ENCODE measurements at places on chromosomes 4 and X.

DNA sequence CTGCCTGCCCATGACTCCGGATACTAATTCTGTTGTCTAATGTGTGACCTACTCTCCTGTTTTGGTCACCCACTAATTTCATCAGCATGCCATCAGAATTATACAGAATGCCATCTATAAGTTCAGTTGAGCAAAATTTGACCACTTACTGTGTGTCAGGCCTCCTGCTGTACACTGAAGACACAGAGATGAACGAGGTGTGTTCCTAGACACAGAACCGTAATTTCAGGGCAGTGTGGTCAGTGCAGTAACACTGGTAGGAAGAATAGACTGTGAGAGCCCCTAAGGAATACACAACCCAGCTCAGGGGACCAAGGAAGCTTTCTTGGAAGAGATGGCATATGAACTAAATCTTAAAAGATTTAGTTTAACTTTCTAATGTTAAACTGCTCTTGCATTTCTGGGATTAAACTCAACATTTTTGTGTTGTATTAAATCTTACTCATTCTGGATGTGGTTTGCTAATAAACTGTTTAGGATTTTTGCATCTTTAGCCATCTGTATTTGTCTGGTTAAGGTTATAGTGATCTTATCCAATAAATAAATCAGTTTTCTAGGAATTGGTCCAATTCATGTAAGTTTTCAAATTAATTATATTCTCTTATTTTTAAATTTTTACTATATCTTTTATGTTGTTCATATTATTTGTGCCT is 34.3 kb downstream of the KANTR start:
- DNase-seq = no peak

DNA sequence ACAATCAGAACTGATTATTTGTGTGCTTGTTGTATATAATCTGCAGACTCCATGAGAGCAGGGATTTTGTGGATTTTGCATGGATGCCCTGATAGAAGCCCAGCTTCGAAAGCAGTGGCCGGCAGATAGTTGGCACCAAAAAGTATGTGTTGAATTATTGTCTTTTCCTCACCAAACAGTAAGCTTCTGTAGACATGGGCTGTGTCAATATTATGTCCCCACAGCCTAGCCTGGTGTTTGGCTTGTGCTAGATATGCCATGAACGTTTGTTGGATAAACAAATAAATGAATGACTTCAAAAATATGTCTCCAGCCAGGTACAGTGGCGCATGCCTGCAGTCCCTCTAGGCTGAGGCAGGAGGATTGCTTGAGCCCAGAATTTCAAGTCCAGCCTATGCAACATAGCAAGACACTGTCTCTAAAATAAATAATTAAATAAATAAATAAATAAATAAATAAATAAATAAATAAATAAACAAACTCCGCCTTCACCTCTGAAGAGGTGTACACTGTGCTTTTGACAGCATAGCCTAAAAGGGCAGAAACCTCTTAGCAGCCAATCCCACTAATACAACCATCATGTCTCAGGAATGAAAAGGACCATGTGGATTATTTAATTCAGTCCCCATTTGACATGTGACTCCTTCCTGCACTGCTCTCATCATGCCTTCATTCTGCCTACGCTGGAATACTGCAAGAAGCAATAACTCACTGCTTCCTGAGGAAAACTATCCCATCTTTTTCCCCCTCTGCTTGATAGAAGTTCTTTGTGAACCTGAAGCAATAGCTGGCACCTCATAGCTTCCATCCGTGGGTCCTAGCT is 335.2 kb downstream of the FBXW7 start:
- no peak for DNase-seq

DNA sequence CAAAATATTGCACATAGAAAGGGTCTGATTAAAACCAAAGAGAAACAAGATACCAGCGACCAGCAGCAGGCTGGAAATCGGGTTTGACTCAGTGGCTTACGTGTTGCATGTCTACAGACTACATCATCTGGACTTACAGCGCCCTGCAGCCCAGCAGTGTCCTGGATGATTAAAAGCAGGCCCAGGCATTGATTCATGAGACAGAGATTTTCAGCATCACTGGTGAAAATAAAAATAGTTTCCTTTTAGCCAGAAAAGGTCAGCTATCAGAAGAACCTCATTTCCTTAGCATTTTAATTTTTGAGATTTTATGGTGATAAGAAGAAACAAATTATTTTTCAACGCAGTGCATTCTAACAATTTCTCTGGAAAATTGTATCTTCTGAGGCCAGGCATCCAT is 190.6 kb downstream of the PTTG2 start:
- DNase-seq = no peak

DNA sequence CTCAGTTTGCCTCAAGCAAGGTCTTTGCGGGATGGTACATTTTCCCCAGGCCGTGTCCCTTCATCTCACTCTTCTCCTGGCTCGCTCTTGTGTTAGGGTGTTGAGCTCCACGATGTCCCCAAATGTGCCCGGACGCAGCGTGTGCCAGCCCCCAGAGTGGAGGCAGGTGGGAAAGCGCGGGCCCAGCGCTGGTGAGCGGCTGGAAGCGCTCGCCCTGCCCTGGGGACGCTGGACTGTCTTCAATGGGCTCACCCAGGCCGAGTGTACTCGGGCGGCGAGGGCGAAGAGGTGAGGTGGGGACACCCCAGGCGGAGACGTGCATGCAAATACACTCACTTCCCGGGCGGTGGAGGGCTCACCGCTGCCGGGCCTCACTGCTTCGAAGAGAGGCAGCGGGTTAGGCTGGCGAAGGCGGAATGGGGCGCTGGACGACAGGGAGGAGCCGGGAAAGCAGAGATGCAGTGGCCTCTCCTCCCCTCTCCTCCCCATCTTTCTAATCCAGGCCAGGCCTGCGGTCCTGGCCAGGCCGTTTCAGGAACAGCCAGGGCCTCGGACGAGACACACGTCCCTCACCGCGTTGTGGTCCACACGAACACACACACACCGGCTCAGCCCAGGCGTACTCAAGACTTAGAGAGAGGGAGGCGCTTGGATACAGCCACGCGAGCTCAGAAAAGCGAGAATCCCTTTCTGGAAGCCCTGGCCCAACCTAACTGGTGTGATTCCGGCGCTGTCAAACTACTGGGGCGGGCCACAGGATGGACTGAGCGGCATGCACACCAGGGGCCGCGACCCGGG is 2.2 kb downstream of the NKX6-1 start:
- DNase-seq = no peak

GRCh38 chrX:100687546-100687945 is 43.5 kb downstream of the SRPX2 start:
- DNase-seq = no peak

GRCh38 chr4:140353786-140354185 is 19.7 kb upstream of the SCOC start:
- no peak for DNase-seq

- DNase-seq = no peak
These were observed 80.4 kb downstream of the NDST3 start for GRCh38 chr4:118114720-118115119.

DNA sequence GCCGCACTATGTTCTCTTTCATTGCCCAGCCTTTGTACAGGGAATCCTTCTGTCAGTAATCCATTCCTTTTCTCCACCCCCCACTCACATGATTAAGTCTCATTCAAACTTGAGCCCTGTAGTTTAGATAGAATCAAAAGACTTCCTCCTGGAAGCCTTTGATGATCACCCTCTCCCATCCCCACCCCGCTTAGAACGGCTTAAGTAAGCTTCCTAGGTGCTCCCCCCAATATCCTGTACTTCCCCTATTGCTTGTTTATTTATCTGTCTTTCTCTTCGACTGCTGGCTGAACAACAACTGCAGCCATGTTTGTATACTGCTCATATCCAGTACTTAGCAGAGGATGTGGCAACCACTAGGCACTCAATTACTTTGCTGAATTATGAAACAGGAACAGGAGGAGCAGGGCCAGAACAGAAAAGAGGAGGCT is 38.5 kb upstream of the GPC3 start:
- no peak for DNase-seq

- no peak for DNase-seq
These were observed 113.6 kb downstream of the NFKB1 start for GRCh38 chr4:102614801-102615200.

DNA sequence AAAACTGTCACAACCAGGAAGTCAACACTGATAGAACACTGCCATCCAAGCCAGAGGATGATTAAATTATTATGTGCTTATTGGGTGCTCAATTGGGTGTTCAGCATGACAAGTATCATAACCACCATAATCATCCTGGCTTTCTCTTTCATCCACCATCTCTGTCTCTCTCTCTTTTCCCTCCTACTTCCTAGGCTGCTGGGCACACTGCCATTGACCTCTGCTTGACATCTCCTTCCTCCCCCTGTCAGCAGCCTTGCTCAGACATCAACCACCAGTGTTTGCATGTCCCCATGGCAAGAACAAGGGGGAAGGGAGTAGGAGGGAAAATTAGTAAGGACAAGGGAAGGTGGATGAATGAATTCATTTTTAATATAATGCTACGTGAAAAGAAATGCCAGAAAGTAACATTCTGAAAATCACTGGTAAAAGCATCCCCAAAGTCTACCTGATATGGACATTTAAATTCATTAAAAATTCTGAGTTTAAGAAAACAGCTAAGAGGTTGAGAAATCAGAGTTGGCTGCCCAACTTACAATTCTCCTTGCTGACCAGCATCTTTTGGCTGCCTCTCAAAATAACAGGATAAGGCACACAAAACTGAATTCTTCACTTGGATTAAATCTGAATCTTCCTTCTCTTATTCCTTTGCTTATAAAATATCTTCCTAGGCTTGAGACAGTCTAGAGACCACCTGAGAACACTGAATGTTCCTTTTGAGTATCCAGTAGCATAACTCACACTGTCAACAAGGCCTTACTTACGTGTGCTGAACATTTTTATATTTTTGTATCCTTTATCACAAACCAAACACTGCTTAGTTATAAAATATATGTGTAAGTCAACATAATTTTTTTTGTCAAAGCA is 48.5 kb downstream of the SNCA start:
- DNase-seq = no peak

DNA sequence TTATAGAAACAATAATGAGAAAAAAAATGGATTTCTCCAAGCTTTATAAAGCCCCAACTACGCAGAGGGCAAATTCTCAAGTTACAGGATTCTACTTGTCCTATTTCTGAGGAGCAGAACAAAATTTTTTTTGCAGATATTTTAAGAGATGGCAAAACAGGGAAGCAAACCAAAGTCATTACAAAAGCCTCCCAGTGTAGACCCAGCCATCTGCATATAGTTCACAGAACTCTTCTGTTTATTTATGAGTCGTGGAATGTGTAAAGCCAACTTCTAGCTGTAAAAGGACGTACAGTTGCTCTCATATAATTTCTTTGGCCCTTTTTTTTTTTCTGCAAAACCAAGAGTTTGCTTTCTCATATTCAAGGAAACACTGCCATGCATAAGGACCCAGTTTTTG is 120.4 kb downstream of the PCDH7 start:
- no peak for DNase-seq

DNA sequence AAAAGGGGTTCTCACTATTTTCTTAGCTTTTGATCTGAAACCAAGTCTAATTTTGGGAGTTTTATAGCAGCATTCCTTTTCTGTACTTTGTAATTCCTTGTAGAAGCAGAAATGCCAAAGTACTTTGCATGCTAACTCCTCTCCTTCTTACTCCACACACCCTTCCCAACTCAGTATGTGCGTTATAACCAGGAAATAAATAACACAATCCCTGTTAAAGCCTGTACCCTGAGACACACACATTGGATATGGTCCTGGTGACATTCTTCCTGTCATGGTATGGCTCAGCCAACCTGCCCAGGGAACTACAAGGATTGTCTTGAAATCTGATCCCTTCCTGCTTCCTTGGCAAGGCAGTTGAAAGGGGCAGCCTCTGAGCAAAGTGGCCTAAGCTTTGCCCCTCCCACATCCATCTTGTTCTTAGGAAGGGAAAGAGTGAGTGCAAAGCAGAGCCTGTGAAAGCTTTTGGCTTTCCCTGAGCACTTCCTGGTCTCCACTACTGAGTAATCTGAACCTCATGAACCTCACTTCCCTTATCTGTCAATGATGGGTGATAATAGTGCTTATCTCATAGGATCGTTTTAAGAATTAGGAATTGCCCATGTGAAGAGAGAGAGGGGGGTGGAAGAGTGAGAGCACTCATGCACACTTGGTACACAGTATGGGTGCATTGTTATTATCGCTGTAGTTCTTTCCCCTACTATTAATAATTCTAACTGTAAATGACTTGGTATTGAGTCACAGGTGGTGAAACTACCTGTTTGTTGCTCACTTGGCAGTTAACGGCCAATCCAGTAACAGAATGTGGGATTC is 109.3 kb downstream of the AFF2 start:
- no peak for DNase-seq

DNA sequence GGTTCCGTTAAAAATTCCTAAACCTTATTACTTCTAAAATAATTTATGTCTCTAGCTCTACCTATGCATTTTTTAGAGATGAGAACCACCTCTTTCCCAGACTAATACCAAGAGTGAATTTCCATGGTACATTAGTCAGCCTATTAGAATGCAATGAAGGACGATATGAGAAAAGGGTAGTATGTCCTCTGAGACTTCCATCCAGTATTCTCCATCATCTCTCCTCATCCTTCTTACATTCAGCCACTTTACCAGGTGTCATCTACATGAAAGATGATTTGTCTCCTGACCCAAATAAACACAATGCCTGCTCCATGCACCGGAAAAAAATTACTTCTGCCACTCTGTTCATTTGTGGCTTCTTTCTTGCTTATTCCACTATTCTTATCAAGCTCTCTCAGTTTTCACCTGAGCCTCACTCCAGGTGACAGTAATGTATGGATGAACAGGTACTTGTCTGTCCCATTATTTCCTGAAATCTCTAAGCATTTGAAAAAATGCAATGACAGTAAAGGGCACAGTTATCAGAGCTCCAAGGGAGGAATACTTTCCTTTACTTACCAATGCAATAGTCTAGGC is 97.9 kb downstream of the MAB21L2 start:
- DNase-seq = no peak

DNA sequence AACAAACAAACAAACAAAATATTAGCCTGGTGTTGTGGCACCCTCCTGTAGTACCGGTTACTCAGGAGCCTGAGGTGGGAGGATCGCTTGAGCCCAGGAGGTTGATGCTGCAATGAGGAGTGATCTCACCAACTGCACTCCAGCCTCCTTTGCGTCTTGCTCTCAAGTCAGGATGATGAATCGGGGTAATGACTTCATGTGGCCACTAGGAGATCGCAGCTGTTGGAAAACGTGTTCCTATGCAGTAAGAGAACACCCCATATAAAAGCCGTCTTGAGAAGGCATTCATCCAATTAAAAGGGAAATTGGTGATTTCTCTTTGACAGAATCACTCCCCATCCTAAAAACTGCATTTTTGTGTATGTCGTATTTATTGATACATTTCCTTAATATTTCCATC is 6.9 kb downstream of the CCNB3 start:
- no peak for DNase-seq

- no peak for DNase-seq
These were observed 356.5 kb downstream of the MID1IP1 start for GRCh38 chrX:39157796-39158195.

GRCh38 chrX:97211070-97211469 is 327.4 kb downstream of the RPA4 start:
- no peak for DNase-seq

DNA sequence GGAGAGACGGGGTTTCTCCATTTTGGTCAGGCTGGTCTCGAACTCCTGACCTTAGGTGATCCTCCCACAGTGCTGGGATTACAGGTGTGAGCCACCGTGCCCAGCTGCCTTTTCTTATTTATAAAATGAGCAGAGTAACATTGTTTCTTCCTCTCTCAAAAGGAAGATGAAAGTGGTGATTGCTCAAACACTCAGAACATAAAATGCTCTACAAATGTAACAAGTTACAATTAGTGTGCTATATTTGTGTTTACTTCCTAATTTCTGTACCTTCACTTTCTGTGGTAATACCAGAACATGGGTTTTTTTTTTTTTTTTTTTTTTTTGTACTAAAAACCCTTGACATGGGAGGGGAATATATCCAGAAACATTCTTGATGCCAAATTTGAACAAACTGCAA is 197.9 kb downstream of the MGST2 start:
- no peak for DNase-seq
